ENCODE measurements at places on chromosomes 2 and 18. TPM values are rescaled to one million over a fixed set of nuclear protein-coding genes. Genes with fewer than 3 reads are reported as not detected.

The SPATA3 gene
- total RNA-seq = not detected

The MYOM1 gene
- total RNA-seq = 3.7 TPM

GRCh38 chr2:144156736-144157640 is 362.9 kb downstream of the ZEB2 start:
- DNase-seq = no peak

GRCh38 chr2:80489717-80490116 is 185.2 kb upstream of the LRRTM1 start:
- no peak for DNase-seq

- no peak for DNase-seq
Measured at GRCh38 chr2:1731447-1731962, 12.8 kb downstream of the PXDN start.

DNA sequence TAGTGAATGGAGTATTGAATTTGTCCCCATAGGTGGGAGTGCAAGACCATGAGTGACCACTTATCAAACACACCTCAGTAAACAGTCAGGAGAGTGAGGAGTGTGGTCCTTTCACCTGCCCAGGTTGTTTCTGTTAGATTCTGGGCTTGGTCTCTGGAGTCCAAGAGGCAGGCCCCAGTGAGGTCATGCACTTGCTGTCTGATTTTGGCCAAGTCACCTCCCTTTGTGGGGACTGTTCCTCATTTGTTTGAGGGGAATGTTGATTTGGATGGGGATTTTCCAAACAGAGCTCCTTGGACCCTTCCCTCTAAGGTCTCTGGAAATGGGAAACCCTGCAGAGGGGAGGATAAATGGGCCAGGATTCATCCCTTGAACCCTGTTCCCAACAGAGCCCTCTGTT is 7.3 kb downstream of the IL1RN start:
- no peak for DNase-seq
